Ovary (tissue), 10 donors: ENCODE measurements at places on chromosomes 16 and 17.

GRCh38 chr16:72926177-72927070 is 121.5 kb downstream of the ZFHX3 start:
- DNase-seq: no peak

DNA sequence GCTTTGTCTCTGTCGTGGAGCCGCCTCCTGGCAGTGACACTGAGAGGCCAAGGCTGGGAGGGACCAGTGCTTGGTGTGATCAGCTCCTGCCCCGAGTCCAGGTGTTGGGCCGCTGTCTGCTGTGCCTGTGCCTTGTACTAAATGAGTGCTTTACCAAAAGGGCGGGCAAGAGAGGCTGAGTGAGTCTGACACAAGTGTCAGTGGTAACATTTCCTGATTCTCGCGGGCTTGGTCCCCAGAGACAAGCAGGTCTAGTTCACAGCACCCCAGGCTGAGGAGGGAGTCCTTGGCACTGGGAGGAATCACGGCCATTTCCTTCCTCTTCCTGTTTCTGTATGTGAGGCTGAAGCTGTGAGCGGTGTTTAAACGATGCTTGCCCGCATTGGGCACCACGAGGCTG is 30.2 kb downstream of the PLD6 start:
- DNase-seq: no peak

- no peak for DNase-seq
Measured at GRCh38 chr17:58391302-58391984, 25.9 kb downstream of the RNF43 start.

- DNase-seq: no peak
Measured at GRCh38 chr16:22240023-22240710, 34.1 kb downstream of the EEF2K start.

GRCh38 chr17:57461082-57461481 is 204.8 kb downstream of the MSI2 start:
- no peak for DNase-seq

DNA sequence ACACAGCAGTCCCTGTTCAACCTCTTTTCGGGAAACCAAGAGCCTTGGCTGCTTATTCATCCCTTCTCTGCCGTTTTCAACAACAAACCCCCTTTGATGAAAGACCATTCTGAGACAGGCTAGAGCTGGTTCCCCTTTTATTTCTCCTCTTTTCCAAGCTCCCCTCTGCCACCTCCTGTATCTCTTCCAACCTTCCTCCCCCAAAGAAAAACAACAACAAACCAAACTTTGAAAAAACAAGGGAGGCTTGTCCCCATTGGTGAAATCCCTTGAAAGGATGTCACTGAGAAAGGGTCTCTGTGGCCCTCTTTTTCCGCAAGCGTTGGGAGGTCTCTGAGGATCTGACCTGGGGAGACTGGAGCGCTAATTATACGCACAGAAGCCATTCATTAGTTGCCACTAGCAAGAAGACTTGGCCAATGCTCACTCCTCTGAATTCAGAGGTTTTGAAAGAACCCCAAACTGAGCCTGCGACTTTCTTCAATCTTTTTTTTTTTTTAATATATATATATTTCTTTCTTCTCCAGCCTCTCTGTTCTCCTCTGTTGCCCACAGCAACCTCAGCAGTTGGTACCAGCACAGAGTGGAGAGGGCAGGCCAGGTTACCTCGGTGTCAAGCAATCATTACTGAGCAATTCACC is 101.4 kb downstream of the PITPNC1 start:
- DNase-seq: no peak

DNA sequence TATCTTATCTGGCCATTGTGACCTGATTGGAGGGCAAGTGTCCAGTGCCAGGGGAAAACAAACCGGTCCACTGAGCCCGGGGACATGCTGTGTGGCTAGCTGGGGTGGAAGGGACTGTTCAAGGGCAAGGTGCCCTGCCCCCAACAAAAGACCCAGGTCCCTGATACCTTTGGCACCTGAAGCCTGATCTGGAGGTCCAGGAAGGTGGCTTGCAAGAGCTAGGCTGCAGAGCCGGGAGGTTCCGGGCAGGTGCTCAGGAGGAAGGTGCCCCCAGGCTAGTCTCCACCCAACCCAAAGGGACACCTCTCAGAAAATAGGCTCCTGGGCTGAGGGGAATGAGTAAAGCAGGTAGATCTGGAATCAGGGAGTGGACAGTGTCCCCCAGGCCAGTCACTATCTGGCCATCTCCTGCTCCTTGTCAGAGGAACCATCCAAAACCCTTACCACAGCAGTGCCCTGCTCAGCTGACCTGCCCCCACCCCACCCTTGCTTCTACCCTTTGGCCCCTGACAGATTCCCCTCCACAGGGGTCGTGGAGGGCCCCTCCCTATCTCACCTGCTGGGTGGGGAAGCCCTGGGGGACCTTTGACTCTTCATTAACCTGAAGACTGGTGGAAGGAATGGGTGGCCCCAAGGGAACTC is 6.2 kb downstream of the NAT9 start:
- DNase-seq: no peak

DNA sequence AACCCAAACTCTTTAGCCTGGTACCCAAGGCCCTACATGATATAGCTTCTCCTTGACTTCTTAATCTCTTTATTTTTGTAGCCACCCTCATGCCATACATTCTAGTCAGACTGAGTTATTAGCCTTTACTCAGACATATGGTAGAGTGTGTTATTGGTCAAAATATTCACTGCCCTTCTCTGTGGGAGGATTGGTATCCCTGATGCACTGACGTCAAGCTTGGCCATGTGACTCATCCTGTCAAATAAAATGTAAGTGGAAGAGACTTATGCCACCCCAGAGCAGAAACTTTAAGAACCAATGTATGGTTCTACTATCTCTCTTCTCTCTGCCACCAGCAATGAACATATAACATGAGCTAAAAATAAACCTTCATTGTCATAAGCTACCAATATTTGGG is 12.2 kb upstream of the BEAN1 start:
- no peak for DNase-seq

- no peak for DNase-seq
Measured at GRCh38 chr16:86286991-86287663, 223.2 kb upstream of the FOXF1 start.

GRCh38 chr16:85686912-85687591 is 1.7 kb downstream of the GINS2 start:
- DNase-seq: no peak

DNA sequence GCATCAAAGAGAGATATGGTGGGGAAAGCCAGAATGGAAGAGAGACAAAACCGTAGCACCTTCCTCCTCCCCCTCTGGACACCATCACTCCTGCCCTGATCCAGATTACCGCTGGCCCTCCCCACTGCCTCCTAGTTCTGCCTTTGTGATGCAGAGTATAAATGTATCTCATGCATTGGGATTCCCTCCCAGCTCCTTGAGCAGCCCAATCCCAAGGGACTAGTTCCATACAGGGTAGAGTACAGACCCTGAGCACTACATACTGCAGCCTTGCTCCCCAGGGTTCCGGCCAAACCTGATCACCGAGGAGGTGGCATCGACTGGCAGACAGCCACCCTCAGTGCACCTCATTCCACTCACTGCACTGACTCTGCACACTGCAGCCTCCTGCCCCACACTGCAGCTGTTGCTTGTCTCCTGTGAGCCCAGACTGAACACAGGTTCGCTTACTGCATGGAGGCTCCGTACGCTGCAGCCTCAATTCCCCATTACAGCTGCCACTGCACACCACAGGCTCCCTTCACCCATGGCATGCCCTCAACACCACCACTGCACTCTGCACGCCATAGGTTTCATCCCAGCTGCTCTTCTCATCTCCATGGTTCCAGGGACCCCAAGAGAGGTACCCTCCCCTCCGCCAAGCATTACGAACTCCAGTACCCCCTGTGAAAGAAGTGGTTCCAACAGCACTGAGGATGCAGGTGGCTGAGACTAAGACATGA is 1.7 kb upstream of the THRA start:
- no peak for DNase-seq

DNA sequence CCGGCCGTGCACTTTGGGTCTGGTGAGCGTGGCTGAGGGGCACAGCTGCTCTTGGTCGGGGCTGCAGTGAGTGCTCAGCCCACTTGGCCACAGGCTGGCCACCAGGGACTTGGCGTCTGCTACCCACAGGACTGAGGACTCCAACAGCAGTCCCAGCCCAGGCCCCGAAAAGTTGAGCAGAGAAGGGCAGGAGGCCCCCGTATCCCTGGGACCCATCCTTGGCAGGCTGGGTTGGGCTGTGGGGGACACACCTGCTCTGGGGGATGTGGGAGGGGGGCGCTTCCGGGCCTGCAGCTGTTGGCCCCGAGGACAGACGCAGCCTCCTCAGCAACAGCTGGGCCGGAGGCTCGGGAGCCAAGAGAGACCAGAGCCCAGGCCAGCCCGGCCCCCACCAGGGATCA is 19.4 kb upstream of the SSTR5 start:
- no peak for DNase-seq

DNA sequence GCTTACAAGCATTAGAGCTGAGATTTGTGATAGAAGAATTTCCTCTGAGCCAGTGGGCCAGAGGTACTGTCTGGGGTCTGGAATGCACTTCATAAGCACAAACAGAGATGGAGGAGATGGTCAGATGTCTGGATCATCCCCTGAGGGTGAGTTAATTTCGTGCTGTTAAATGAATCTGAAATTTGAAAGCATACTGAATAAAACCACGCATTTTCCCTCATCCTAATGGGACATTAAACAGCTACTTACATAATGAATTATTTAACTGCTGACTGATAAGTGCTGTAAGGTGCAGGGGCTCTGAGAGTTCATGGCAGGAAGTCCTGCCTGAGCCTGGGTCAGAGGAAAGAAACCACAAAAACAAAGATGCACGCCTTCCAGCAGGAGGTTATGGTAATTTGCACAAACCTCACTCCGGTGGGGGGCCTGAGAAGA is 136.3 kb upstream of the XYLT1 start:
- no peak for DNase-seq

- no peak for DNase-seq
Measured at GRCh38 chr17:71409712-71410111, 711.1 kb upstream of the SOX9 start.

GRCh38 chr17:3005696-3006095 is 57.7 kb downstream of the OR1D5 start:
- DNase-seq: no peak

DNA sequence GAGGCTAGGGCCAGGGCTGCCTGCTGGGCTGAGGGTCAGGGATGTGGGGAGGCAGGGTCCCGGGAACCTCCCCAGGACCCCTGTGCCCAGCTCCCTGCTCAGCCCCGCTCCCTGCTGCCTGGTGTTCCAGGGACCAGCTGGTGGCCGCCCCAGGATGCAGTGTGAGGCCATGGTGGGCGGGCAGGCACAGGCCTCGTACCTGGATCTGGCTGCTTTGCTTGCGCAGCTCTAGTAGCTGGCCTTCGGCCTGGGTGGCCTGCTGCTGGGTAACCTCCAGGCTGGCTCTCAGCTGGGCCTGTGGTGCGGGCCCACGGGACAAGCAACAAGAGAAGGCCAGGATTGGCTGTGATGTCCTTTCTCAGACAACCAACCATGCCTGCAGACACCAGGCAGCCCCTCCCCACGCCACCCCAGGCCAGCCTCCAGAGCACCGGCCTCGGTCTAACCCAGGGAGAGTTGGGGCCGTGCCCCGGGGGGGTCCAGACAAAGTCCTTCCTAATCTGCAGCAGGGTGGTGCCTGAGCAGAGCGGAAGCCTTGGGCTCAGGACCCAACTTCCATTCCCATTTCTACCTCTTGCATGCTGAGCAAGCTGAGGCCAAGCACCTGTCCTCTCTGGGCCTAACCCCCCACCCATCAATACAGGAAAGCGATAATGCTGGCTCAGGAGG is 4.1 kb downstream of the TRIM65 start:
- peak; percentile 28 for DNase-seq

DNA sequence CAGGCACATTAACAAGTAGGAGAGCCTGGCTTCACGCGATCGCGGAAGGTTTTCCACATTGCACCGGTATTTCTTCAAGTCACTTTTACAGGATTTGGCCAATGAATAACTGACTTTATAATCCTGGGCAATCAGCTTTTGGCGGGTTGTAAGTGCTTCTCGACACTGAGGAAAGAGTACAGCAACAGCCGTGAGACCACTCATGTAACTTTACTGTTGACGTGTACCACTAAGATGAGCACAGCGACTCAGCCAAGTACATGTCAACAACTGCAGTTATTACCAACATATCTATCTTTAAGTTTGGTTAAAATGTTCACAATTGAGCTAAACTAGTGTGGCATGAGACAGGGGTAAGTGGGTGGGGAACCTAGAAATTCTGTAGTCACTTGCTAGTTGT is 71.7 kb upstream of the CLEC18B start:
- DNase-seq: no peak

- no peak for DNase-seq
Measured at GRCh38 chr16:69703638-69704037, 22.7 kb downstream of the NQO1 start.

- DNase-seq: no peak
Measured at GRCh38 chr17:14011740-14012405, 57.4 kb upstream of the COX10 start.

- DNase-seq: no peak
Measured at GRCh38 chr17:27947005-27947406, 53.8 kb upstream of the LYRM9 start.

- peak; percentile 48 for DNase-seq
Measured at GRCh38 chr16:73047536-73048291, at the start of gene ZFHX3. Gene ZFHX3, minus strand, starts transcription at chr16:73048128. Its CDS starts 87,983 bp downstream, at chr16:72960145.

DNA sequence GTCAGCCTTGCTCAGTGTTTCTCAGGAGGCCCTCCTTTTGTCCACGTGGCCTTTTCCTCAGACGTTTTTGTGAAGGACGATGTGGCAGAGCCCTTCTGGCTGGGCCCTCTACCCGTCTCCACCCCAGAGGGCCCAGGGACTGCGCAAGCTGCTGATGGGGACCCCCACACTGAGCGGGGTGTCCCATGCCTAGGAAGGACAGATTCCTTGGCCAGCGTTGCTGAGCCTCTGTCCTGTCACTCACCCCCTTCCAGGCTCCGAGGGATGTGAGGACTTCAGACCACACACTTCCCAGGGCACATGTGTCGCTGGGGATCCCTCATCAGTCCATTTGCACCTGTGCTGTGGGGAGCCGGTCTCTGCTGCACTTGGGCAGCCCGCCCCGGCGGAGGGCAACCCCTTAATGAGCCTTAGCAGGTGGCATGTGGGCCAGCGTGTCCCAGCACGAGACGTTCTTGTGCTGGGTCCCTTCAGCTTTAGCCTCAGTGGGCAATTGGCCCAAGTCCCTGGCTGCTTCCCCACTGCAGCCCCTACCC is 48.3 kb downstream of the NT5M start:
- no peak for DNase-seq

DNA sequence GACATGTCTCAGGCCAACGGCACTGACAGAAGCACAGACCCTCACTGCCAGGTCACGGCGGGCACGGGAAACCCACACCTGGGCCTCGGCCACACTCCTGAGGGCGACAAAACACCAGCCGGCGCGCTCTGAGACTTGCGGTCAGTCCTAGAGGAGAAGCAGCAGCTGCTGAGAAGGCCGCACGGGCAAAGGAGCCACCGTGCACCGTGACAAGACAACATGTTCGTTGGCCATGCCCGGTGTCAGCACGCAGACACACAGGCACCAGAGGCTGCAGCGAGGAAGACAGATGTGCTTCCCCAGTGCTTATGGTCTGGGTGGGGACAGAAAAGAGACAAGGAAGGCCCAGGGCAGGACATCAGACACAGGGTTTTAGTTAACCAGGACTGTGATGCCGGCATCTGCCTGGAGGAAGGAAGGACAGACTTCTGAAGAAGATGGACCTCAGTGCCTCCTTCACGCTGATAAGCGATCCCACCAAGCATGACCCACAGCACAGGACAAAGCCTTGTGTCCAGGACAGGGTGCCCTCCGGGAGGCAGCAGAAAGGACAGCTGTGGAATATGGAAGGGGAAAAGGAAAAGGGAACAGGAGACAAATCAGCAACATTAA is 84.0 kb downstream of the ANKRD11 start:
- no peak for DNase-seq

GRCh38 chr16:86827521-86827920 is 249.2 kb downstream of the FOXL1 start:
- DNase-seq: no peak
